ENCODE measurements at places on chromosomes 1 and 21. TPM values are rescaled to one million over a fixed set of nuclear protein-coding genes. Genes with fewer than 3 reads are reported as not detected.

The S100B gene
- not detected for total RNA-seq

The PODN gene
- 3.2 TPM for total RNA-seq

The PTPRC gene
- not detected for total RNA-seq

The USH2A gene
- total RNA-seq = 0.22 TPM

The ALPL gene
- total RNA-seq = 43.1 TPM

The OR10Z1 gene
- total RNA-seq = not detected

The TGFB2 gene
- total RNA-seq = 18.4 TPM

DNA sequence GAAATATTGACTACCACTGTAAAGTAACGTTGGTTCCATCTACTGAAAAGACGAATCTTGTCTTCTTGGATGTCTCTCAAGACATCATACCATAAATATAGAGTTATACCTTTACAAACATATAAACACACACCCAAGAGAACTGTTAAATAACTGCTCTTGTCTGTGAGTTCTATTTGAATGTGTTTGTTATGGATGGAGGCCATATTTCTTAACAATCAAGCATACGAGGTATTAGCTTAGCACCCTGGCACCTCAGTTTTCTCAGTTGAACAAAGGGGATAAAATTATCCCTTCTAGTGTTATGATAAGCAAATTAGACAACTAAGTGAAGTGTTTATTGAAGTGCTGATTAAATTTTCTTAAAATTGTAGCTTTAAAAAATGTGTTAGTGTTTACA, 336.6 kb upstream of the ZRANB2 start:
- no peak for DNase-seq

DNA sequence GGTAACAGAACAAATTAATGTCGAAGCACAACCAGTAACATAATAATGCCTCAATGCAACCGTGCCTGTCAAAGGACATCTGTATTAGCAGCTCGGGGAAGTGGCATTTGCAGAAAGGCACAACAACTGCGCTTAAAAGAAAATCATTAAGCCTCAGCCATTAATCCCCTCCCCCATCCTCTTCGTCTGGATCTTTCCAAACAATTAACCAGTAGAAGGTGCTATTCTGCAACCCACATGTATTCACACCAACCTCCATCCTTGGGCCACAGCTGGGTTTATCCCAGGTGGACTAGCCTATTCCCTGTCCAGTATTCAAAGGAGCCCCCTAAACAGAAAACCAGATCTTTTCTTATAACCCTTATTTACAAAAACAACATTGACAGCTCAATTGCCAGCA, 2.6 kb downstream of the RERE start:
- peak; percentile 32 for DNase-seq

- no peak for DNase-seq
Measured at GRCh38 chr1:181061891-181062835, 26.3 kb upstream of the IER5 start.

- DNase-seq = no peak
Measured at GRCh38 chr1:83017276-83017675, 981.7 kb downstream of the TTLL7 start.

- no peak for DNase-seq
Measured at GRCh38 chr1:12643785-12644184, at the start of gene AADACL4. TSS of gene AADACL4 (plus strand) at chr1:12644085. CDS start at chr1:12644547, 462 bp downstream.

DNA sequence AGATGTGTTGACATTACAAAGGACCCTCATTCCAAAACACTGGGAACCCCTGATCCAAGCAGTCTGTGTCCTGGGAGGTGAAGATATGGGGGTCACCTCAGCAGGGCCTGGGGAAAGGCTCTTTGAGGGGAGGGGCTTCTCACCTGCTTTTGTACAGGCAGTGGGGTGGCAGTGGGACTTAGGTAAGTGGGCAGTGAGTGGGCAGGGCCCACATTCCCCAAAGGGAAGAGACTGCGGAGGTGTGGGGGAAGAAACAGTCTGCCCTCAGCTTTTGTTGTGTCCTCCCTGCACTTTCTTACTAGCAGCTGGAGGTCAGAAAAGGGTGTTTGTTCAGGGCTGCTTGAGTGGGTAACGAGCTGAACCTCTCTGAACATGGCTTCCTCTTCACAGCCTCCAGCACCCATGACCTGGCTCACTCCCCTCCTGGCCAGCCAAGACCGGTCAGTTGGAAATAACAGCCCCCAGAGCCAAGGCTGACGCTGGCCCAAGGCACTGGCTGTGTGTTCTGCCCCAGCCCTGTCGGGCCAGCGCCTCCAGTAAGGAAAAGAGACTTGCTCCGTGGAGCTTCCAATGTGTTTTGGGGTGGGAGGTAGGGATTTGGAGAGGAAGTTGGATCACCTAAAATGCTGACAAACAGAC, 173.5 kb downstream of the PSMG1 start:
- no peak for DNase-seq

DNA sequence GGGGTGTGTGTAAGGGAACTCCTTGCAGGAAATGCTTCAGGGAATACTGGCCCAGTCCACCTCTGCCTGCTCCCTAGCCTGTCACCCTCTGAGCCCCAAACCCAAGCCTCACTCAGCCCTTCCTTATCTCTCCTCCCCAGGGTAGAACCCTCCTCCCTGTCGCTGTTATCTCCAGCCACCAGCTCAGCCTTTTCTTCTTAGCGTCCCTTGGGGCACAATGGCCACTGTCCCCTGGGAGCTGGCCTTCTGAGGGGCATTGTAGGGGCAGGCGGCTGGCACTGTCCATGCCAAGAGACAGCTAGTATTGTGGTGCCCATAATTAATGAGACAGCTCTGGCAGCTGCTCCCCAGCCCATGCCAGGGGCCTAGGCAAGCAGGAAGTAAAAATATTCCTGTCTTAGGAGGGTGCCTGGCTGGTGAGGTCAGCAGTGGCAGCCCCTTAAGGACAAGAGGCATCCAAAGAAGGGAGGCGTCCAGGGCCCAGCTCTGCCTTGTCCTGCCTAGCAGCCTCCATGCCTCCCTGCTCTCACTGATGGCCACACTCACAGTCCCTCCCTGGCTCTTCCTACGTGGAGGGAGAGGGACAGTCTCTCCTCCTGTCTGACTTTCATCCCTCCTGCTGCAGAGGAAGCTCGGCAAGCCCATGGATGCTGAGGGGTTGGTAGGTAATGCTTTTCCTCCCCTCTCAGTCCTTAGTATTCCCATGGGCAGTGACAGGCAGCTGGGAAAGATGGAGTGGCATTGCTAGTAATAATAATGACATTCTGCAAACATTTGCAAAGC, 37.5 kb downstream of the KCNQ4 start:
- no peak for DNase-seq

- no peak for DNase-seq
Measured at GRCh38 chr1:169100651-169101088, 5.8 kb upstream of the ATP1B1 start.

DNA sequence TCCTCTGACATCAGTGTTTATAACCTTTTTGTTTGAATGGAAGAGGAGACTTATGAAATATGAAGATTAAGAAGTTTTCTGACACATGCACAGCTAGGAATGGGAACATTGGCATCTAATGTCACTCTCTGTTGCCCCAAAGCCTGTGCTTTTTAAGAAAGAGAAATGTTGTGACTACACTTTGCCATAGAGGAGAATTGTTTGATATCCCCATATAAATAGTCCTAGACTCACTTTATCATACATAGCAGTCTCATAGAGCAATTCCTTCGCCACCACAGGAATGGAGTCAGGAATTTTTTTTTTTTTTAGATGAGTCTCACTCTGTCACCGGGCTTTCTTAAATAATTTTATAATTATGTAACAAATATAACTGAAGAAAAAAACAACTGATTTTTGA, 1.5 kb downstream of the KRTAP21-3 start:
- DNase-seq = no peak

DNA sequence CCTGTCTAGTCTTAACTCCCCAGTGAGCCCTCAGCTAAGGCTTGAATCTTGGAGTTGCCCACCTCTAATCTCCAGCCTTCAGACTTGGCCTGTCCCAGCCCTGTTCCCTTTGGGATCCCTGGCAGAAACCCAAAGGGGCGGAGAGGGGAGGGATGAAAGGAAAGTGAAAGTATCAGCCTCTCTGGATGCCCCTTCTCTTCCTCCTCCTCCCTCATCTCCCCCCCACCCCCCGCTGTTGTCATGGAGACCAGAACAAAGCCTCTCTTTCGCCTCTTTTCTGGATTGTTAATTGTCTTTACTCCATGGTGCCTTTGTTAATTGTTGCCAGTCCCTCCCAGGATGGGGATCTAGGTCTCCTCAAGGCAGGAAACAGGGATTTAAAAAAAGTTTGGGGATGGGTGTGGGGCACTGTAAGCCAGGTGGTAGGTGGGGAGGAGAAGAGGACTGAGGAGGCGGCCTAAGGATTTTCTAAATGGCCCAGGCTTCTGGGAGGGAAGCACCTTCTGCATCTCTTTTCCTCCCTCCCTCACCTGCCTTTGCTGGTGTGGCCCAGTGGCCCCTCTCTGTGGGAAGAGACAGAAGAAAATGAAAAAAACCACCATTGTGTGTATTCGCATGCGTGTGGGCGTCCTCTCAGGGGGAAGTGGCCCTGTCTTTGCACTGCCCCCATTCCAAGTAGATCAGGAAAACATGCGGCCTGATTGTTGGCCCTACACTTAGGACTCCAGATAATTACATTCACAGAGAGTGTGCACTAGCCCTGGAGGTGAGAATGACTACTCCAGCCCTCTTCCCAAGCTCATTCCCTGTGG, 7.5 kb upstream of the SOX13 start:
- DNase-seq = no peak

- no peak for DNase-seq
Measured at GRCh38 chr1:59892841-59893811, 33.4 kb downstream of the CYP2J2 start.
